ENCODE measurements at places on chromosomes 3 and 15. TPM values are rescaled to one million over a fixed set of nuclear protein-coding genes. Genes with fewer than 3 reads are reported as not detected.

The PRKCD gene
- total RNA-seq, result 10.2 TPM

The DNAH12 gene
- total RNA-seq, result 0.19 TPM

The NAALADL2 gene
- total RNA-seq, result not detected

The GOLGA6L10 gene
- 0.56 TPM for total RNA-seq

The DLG1 gene
- total RNA-seq, result 86.0 TPM

The FEZF2 gene
- total RNA-seq, result not detected

DNA sequence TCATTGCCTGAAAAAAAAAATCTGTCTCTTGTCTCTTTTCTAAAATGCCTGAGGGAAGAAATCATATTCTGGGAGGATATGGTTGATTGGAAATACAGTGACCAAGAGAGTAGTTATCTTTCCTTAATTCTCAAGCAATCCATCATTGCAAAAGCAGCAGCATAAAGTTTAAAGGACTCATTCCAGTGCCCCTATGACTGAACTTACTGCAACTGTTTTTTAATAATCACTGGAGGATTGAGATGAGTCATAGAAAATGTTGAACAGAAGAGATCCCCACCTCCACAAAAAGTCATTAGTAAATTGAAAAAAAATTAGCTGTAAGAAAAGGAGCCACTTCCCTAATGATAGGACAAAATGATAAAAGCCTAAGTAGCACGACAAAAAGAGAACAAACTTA is 121.5 kb downstream of the SLC9A9 start:
- no peaks in the 10 kb centered on the region for H3K27me3 ChIP-seq
- H3K4me1 ChIP-seq, result no peaks in the 10 kb centered on the region
- DNase-seq, result no peak
- no peak overlapping the region for H3K4me3 ChIP-seq

GRCh38 chr15:101623367-101624304 is 28.5 kb downstream of the TM2D3 start:
- H3K4me3 ChIP-seq, result no peak overlapping the region
- peaks cover 22% of the 10 kb centered on the region for H3K36me3 ChIP-seq
- DNase-seq, result no peak
- H3K27me3 ChIP-seq, result no peaks in the 10 kb centered on the region
- no peak overlapping the region for H3K27ac ChIP-seq

- no peak overlapping the region for H3K27ac ChIP-seq
- DNase-seq, result no peak
- no peaks in the 10 kb centered on the region for H3K27me3 ChIP-seq
- H3K4me1 ChIP-seq, result no peaks in the 10 kb centered on the region
- no peaks in the 10 kb centered on the region for H3K36me3 ChIP-seq
Measured at GRCh38 chr3:53144446-53144845, 14.2 kb upstream of the RFT1 start.

DNA sequence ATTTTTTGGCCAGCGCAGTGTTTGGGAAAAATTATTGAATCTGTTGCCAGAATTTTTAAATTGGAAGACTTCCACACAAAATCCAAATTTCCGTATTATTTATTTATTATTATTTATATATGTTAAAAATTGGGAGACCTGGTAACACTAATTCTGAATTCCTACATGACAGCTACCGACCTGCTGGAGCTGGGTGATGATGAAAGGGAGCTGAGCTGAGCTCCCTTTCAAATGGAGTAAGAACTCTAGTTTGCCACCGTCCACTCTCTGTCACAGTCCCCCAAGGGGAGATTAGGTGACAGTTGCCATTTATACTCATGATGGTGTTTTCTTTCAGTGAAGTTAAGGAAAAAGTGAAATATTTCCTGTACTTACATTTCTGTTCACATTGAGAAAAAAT is 1.4 kb downstream of the CRTC3 start:
- peak overlapping the region; percentile 92 for H3K27ac ChIP-seq
- DNase-seq, result no peak
- peaks cover 18% of the 10 kb centered on the region for H3K4me1 ChIP-seq
- no peaks in the 10 kb centered on the region for H3K36me3 ChIP-seq
- H3K4me3 ChIP-seq, result peak overlapping the region; percentile 94

DNA sequence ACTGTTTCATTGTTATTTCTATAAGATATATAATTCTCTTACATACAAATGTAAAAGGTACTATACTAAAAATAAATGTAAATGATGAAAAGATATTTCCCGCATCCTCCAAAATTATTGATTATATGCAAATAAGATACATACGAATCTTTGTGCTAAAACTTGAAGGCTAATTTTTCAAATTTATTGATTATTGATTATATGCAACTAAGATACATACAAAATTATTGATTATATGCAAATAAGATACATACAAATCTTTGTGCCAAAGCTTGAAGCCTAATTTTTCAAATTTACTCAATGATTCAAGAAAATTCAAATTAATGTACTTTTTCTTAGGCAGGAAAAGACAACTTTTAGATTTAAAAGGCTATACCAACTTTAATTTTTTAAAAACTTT is 319.8 kb downstream of the TBC1D5 start:
- no peaks in the 10 kb centered on the region for H3K4me1 ChIP-seq
- no peak for DNase-seq
- no peak overlapping the region for H3K4me3 ChIP-seq
- H3K27me3 ChIP-seq, result no peaks in the 10 kb centered on the region
- no peaks in the 10 kb centered on the region for H3K36me3 ChIP-seq

DNA sequence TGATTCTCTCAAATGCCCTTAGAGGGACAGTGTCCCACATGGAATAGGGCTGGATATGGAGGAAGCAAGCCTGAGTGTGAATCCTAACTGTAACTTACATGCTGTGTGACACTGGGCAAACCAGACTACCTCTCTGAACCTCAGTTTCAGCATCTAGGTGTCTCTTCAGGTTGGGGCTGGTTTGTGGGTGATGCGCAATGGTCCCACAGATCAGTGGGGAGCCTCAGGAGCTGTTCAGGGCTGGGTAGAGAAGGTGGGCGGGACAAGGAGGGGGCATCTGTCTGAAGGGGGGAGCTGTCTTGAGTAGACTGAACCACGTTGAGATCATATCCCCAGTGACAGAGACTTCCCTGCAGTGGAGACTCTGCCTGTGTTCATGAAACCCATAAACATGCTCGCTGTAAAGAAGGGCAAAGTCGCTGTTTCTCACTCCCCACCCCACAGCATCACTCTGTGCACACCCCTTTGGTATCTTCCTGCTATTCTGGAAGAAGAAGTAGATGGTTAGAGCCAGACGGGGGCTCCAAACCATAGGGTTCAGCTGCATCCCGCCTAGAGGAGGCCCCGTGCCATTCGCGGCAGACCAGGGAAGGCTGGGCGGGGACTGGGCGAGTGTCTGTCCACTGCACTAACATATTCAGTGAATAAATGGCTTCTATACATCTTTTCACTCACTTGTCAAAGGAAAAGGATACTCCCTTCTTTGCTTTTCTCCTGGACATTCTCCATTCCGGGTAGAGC is 28.4 kb downstream of the SRPRB start:
- no peaks in the 10 kb centered on the region for H3K27me3 ChIP-seq
- no peak for DNase-seq
- no peak overlapping the region for H3K4me3 ChIP-seq
- H3K27ac ChIP-seq, result no peak overlapping the region
- no peaks in the 10 kb centered on the region for H3K36me3 ChIP-seq

DNA sequence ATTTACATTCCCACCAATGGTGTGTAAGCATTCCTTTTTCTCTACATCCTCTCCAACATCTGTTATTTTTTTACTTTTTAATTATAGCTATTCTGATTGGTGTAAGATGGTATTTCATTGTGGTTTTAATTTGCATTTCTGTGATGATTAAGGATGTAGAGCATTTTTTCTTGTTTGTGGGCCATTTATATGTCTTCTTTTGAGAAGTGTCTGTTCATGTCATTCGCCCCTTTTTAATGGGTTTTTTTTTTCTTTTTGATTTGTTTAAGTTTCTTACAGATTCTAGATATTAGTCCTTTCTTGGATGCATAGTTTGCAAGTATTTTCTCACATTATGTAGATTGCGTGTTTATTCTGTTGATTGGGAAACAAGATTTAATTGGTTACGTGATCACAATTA is 14.2 kb downstream of the RAP2B start:
- no peaks in the 10 kb centered on the region for H3K36me3 ChIP-seq
- no peak for DNase-seq
- no peaks in the 10 kb centered on the region for H3K27me3 ChIP-seq

DNA sequence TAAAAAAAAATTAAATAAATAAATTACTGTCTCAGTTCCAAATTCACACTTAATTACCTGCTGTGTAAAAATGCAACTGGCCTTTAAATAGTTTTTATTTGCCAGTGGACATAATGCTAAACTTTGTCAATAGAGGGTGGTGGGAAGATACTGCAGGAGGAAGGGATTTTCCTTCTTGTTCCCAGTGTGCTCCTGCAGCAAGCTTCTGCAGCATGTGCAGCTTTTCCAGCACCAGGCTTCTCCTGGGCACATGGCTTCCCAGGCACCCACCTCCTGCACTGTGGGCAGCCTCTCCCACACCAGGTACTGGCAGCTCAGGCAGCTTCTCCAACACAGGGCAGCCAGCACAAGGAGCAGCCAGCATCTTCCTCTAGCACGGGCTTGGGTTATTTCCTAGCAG is 29.6 kb upstream of the BBX start:
- H3K4me3 ChIP-seq, result no peak overlapping the region
- H3K4me1 ChIP-seq, result no peaks in the 10 kb centered on the region
- DNase-seq, result no peak
- no peaks in the 10 kb centered on the region for H3K36me3 ChIP-seq

DNA sequence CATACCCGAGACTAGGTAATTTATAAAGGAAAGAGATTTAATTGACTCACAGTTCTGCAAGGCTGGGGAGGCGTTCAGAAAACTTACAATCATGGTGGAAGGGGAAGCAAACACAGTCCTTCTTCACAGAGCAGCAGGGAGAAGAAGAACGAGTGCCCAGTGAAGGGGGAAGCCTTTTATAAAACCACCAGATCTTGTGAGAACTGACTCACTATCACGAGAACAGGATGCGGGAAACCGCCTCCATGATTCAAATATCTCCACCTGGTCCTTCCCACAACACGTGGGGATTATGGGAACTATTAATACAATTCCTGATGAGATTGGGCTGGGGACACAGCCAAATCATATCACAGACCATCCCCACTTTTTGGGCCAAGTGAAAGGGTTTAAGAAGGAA is 58.8 kb upstream of the CTXND1 start:
- no peaks in the 10 kb centered on the region for H3K36me3 ChIP-seq
- no peak for DNase-seq
- H3K4me1 ChIP-seq, result no peaks in the 10 kb centered on the region
- no peak overlapping the region for H3K27ac ChIP-seq
- no peak overlapping the region for H3K4me3 ChIP-seq

GRCh38 chr15:89004726-89005030 is 83.6 kb upstream of the ABHD2 start:
- no peaks in the 10 kb centered on the region for H3K27me3 ChIP-seq
- no peak overlapping the region for H3K27ac ChIP-seq
- H3K36me3 ChIP-seq, result no peaks in the 10 kb centered on the region

- H3K4me3 ChIP-seq, result no peak overlapping the region
- no peaks in the 10 kb centered on the region for H3K27me3 ChIP-seq
- DNase-seq, result no peak
- no peaks in the 10 kb centered on the region for H3K36me3 ChIP-seq
Measured at GRCh38 chr3:139558351-139559266, 19.1 kb upstream of the RBP1 start.

DNA sequence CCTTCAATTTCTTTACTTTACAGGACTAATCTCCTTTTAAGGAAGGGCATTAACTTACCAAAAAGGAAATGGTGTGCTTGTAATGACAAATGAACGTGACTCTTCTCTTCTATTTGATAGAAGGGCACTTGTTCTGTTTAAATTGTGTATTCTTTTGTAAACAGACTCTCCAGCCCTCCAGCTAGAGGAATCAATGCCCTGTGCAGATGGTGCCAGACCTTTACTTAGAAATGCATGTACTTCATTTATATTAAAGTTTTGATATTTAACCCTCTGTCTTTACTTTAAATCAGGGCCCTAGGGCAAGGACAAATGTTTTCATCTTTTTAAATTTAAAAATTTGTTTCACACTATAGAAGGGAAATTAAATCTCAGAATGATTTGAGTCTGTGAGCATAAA is 355.1 kb downstream of the GBE1 start:
- H3K27me3 ChIP-seq, result no peaks in the 10 kb centered on the region
- no peak for DNase-seq
- H3K4me3 ChIP-seq, result no peak overlapping the region
- no peak overlapping the region for H3K27ac ChIP-seq
- H3K4me1 ChIP-seq, result no peaks in the 10 kb centered on the region

DNA sequence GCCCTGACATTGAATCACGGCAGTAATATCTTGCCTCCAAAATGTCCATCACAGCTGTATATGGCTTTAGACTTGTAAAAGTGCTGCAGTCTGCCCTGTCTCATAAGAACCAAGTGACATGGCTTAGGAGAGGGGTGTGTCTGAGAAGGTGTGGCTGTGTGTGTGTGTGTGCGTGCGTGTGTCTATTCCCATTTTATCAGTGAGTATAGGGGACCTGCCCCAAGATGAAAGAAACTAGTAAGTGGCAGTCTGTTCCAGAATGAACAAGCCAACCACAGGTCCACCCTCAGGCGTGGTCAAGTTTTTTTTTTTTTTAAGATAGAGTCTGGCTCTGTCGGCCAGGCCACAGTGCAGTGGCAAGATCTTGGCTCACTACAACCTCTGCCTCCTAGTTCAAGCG is 5.6 kb upstream of the RHOV start:
- no peak for DNase-seq
- H3K4me1 ChIP-seq, result peaks cover 7% of the 10 kb centered on the region
- H3K27ac ChIP-seq, result no peak overlapping the region
- H3K27me3 ChIP-seq, result no peaks in the 10 kb centered on the region

- no peaks in the 10 kb centered on the region for H3K4me1 ChIP-seq
- no peak for DNase-seq
- no peak overlapping the region for H3K27ac ChIP-seq
- no peaks in the 10 kb centered on the region for H3K27me3 ChIP-seq
- peaks cover 81% of the 10 kb centered on the region for H3K36me3 ChIP-seq
- no peak overlapping the region for H3K4me3 ChIP-seq
Measured at GRCh38 chr3:15010664-15011063, 54.5 kb downstream of the MRPS25 start.

DNA sequence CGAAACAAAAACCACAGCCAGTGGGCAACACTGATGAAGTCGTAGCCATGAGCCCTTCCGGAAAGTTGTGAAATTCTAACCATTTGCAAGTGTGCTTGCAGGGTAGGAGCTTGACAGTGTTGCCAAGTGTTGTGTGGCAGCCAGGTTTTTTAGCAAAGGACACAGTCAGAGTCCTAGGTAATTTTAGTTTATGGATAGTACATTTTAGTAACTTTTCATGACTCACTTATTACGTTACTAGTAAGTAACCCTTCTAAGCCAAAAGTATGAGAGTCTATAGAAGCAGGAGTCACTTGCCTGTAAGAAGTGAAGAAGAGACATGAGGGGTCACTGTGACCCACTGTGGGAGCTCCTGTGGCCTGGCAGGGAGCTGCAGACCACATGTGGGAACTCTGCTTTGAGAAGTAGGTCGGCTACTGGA is 54.8 kb upstream of the ADPGK start:
- no peaks in the 10 kb centered on the region for H3K36me3 ChIP-seq
- no peaks in the 10 kb centered on the region for H3K27me3 ChIP-seq
- H3K4me1 ChIP-seq, result no peaks in the 10 kb centered on the region

All from naive thymus-derived CD4-positive, alpha-beta T cell (primary cell).